ENCODE measurements at places on chromosomes 12 and 14. TPM values are rescaled to one million over a fixed set of nuclear protein-coding genes. Genes with fewer than 3 reads are reported as not detected.

DNA sequence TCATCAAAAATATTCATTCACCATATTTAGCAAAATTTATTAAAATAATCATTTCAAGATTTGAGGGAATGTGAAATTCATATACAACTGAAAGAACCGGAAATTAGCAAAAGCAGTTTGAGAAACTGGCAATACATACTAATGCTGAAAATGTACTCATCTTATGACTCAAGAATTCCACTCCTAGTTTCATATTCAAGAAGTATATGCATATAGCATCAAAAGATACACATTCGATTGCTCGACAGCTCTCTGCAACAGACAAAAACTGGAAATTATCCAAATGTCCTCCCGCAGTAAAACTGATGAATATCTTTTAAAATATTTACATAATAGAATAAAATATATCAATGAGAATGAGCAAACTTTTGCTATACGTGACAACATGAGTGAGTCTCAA, 189.2 kb upstream of the MGAT4C start:
- no peak for DNase-seq

- DNase-seq: peak; percentile 61
These were observed 75.2 kb upstream of the RPH3A start for GRCh38 chr12:112716099-112717093.

Gene TEX22
- 0.41 TPM for polyA plus RNA-seq

DNA sequence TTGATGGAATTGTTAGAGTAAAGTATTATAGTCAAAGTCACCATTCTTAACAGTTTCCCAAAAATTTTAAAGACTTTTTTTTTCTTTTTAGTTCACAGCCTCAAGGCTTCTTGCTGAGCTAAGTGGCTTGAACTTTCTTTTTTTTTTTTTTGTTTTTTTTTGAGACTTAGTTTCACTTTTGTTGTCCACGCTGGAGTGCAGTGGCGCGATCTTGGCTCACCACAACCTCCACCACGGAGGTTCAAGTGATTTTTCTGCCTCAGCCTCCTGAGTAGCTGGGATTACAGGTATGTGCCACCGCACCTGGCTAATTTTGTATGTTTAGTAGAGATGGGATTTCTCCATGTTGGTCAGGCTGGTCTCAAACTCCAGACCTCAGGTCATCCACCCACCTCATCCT, 92.8 kb downstream of the SETD3 start:
- no peak for DNase-seq

- no peak for DNase-seq
These were observed 41.2 kb upstream of the LRRC10 start for GRCh38 chr12:69651922-69652321.

DNA sequence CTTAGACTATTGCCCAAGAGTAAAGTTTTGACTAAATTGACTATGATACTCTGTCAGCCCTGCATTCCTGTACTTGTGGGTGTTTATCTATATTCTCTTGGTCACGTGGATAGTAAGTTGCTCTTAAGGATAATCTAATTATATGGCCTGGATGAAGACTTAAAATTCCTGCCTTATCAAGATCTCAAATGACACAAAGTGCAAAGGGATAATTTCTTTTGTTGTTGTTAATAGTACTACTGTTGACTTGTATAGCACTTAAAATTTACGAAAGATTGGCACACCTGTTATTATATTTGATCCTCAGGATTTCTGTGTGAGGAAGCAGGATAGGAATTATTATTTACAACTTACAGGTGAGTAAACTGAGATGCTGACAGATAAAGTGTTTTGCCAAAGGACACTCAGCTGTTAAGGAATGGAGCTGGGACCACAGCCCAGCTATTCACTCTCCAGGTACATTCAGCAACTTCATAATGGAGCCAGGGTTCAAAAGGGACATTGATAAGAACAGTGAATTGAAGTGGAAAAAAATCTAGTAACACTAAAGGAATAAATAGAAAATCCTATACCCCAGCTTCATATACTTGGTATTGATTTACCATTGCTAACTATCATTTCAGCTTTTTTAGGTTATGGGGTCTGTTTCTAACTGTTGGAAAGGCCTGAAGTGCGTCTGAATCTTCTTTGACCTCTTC, 53.4 kb upstream of the EVL start:
- no peak for DNase-seq

DNA sequence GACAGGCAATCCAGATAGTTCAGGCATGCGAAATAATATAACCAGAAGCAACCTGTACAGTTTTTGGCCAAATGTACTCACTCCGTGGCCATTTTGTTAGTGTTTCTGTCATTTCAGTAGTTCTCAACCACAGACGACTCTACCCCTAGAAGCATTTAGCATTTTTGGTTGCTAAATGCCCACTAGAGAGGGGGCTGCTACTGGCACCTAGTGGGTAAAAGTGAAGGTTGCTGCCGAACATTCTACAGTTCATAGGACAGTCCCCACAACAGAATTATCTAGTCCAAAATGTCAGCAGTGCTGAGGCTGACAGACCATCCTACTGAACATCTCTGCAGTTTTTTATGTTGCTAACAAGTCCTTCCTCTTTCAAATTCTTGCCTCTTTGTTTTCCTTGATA, 107.4 kb downstream of the TSHR start:
- peak; percentile 5 for DNase-seq

Gene OAS2
- polyA plus RNA-seq: 6.9 TPM

Gene CYP46A1
- polyA plus RNA-seq: 31.8 TPM

DNA sequence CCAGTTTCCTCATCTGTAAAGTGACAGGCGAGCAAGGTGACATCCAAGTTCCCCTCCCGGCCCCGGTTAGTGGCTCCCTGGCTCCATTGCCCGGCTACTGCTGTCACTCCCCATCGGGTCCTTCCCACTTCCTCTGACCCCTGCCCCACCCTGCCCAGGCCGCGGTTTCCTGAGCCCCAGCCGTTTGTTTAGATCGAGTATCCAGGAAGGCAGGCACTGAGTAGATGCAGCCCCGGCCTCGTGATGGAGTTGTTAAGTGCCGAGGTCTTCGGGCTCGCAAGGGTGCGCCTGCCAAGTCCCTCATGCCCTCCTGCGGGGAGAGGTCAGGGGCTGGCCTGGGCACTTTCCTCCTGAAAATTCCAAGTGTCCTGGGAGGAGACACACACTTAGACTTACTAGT, 55.4 kb downstream of the TEAD4 start:
- no peak for DNase-seq

- peak; percentile 11 for DNase-seq
These were observed 1217.9 kb downstream of the VRK1 start for GRCh38 chr14:98014851-98015615.

DNA sequence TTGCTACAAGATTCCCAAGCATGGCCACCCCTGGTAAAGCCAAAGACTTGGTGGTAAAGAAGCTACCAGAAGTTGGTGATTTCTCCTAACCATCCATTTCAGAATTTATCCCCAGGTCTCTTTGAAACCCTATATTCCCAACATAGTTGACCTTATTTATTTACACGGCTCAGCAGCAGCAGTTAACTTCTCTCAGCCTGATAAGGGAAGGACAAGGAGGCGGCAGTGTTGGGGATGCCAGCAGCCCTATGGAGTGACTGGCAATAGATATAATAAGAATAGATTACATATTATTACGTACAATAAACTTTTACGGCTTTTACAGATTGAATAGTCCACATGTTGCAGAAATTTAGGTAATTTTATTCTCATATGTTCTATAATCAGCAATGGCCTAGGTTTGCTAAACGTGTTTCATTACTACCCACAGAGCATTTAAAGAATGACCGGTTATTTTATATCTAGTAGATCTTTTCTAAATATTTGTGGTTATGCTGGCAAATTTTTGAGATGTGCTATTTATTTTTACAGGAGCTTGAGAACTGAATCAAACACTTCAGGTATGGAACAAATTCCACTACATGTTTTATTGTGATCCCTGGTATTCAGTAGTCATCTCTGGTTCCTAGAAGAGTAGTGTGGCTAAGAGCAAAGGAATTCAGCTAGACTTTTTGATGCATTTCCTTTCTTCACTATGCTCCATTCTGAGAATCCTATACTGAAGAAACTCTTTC, 19.8 kb upstream of the PALS1 start:
- no peak for DNase-seq

Gene KRT79
- polyA plus RNA-seq: not detected

DNA sequence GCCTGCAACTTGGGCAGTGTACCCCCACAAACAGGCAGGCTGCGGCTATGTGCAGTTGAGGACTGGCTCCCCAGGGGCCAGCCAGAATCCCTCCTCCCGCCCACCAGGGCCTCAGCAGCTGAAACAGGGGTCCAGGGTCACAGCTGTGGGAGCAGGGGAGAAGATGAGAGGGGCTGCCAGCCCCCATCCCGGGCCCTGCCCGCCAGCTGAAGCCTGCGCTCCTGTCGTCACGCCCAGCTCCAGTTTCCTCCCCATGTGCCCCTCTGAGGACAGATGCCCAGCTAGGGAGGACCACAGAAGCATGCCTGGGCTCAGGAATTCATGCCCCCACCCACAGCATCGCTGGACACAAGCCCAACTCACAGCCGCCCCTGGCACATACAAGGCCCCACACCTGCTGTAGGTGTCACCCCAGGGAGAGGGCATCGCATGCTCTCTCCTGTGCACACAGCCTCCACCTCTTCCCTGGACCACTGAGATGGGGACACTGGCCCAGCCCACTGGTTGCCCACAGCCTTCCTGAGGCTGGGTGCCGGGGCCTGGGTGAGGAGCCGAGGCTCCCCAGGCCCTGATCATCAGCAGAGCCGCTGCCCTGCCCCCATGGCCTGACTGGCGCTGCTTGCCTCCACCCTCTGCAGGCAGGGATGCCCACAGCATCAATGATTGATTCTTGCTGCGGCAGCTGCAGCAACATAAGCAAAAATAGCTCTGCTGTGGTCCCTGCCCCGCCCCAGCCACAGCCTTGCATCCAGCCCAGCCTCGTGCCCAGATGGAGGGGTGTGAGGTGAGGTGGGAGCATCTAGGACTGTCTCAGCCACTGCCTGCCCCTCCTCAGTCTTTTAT, 3.7 kb upstream of the CLBA1 start:
- no peak for DNase-seq

DNA sequence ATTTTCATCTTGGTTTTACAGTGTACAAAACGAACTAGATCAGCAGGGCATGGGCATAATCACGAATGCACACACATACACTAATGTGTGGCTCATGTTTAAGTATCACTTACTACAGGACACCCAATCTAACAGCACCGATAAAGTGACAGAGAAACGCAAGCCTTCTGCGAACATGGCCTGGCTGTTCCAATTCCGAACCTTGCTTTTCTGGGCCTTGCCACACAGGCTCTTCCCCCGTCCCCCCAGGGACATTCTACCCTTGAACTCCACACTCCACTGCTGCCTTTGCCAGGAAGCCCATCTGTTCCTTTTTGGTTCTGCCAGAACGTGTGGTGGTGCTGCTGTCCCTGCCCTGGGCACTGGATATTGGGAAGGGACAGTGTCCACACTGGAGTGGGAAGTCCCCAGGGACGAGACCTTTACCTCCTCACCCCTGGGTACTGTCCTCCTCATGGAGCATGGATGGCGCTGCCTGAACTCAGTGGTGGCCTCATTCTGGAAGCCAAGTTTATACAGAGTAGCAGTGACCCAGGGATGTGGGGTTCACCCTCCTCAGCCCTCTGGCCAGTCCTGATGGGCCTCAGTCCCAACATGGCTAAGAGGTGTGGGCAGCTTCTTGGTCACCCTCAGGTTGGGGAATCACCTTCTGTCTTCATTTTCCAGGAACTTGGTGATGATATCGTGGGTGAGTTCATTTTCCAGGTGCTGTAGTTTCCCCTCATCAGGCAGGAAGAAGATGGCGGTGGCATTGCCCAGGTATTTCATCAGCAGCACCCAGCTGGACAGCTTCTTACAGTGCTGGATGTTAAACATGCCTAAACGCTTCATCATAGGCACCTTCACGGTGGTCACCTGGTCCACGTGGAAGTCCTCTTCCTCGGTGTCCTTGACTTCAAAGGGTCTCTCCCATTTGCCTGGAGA, 7.9 kb downstream of the SERPINA1 start:
- DNase-seq: no peak

GRCh38 chr12:14643251-14643650, 53.1 kb downstream of the GUCY2C start:
- DNase-seq: no peak

DNA sequence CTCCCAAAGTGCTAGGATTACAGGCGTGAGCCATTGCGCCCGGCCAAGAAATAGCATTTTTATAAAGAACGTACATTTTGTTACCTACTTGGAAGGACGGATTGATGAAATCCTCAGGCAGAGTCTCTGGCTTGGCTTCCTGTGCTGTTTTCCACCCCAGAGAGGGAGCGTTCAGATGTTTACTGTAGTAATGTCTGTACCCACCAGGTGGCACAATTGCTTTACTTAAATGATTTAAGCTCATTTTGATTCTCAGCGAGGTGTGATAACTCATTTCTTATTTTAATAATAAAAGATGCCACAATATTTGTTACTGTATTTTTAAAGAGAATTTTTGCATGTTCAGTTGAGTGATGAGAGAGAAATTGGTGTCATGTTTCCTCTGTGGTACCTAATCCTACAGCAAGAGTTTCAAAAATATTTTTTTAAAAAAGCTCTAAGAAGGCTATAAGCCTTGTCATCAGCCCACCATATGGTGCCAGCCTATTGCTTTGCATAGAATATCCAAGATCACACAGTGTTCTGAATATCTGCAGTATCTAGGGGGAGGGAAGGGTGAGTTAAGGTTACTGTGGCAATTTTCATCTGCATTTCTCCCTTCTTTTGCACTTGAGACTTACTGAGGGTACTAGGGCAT, 82.6 kb upstream of the TRAF3 start:
- peak; percentile 93 for DNase-seq

- DNase-seq: no peak
These were observed 23.5 kb downstream of the AKAP6 start for GRCh38 chr14:32352631-32353030.

GRCh38 chr14:100474196-100474595, 113.0 kb downstream of the BEGAIN start:
- peak; percentile 40 for DNase-seq

- no peak for DNase-seq
These were observed 100.4 kb upstream of the PPFIA2 start for GRCh38 chr12:81859521-81859920.

Gene FAM90A1
- polyA plus RNA-seq: 0.29 TPM

Gene TSHR
- 0.31 TPM for polyA plus RNA-seq

DNA sequence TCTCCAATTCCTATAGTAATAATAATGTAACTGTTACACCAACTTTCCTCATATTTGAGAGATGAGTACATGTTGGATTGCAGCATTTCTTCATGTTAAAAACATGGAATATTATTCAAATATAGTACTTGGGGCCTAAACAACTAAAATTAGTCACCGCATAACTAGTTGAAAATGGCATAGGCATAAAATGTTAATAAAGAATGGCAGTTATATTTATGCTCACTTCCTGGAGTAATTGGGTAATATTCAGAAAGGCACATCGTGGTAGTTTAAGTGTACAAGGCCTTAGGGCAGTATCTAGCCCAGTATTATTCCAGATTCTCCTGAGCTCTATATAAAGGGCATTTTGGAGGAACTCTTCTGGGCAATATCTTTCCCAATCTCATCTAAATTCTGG, 46.0 kb downstream of the ERGIC2 start:
- DNase-seq: no peak

DNA sequence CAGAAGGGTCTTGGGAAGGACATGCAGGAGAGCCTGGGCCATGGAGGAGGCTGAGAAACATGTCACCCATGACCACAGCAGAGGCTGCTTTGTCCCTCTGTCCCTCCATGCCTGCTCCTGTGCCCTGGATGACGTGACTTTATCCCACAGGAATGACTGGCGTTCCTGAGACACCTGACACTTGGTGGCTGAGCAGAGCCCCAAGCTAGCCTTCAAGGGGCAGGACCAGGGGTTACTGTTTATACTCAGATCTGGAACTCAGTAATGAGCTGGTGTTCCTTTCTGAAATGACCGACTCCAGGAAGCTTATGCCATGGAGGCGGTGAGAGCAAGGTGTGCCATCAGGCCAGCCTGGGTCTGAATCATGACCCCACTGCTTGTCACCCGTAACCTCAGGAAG, 44.2 kb downstream of the ZFP36L1 start:
- DNase-seq: no peak

Gene CFAP54
- 0.39 TPM for polyA plus RNA-seq

Gene TPPP2
- polyA plus RNA-seq: not detected
